Fibroblast of villous mesenchyme (primary cell): ENCODE measurements at places on chromosomes 4 and X. TPM values are rescaled to one million over a fixed set of nuclear protein-coding genes. Genes with fewer than 3 reads are reported as not detected.

The SOD3 gene
- total RNA-seq: 14.2 and 21.9 TPM in 2 replicates

The CTAG2 gene
- total RNA-seq: not detected in 2 replicates

DNA sequence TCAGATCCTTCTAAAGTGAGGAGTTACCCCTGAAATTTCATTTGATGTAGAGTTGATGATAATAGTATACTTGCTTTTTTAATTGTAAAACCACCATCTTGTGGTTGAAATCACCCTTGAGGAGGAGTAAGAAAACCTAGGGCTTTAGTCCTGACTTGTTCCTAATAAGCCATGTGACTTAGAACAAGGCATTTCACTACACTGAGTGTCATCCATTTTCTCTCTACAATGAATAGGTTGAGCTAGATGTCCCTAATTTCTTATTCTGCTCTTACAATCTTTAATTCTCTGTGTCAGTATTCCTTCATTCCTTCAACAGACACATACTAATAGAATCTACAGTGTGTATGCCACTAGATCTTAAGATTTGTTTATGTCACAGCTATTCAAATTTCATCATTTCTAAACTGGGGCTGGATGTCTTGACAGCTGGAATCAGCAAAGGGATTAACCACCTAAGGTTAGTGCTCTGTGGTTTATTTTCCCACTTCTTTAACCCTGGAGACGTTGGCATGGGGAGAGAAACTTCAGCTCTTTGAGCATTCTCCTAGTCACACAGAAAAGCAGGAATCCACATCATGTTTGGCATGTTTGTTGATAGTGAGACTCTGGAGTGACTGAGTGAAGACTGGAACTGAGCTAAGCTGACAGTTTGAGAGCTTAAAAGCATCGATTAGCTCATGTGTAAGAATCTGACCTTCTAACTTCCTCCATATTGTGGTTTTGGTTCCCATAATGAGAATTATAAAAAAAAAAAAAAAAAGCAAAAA lies 246.3 kb downstream of the NDST4 start:
- no peak for DNase-seq

The CXCL5 gene
- 0.32 and 2.2 TPM in 2 replicates for total RNA-seq

GRCh38 chr4:102608190-102608589 lies 107.0 kb downstream of the NFKB1 start:
- DNase-seq: no peak

The BANK1 gene
- 0.32 and 0.86 TPM in 2 replicates for total RNA-seq

The KDM5C gene
- total RNA-seq: 149 and 157 TPM in 2 replicates

DNA sequence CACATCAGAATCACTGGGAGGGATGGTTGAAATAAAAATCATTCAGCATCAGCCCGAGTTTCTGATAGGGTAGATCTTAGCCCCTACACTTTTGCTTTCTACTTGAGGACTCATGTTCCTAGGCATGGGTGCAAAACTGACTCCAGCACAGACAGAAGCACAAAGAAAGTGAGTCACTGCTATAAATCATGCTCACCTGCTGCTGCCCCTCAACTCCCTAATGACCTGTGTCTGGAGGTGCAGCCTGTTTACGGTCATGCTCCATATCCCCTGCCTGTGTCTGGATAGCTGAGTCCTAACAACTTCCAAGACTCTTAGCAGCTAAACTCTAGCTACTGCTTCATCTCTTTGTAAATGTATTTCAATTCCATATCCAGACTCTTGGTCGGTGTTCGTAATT lies 57.8 kb downstream of the ADGRA3 start:
- no peak for DNase-seq
